ENCODE measurements at places on chromosomes 11 and 22. TPM values are rescaled to one million over a fixed set of nuclear protein-coding genes. Genes with fewer than 3 reads are reported as not detected.

Gene NAALADL1
- 23.7 TPM for total RNA-seq

Gene POU2AF3
- not detected for total RNA-seq

Gene RTN4RL2
- total RNA-seq = not detected

Gene KIRREL3
- 9.9 TPM for total RNA-seq

Gene OR5AR1
- not detected for total RNA-seq

Gene PAMR1
- 493 TPM for total RNA-seq

Gene CTNND1
- total RNA-seq = 199 TPM

Gene EMID1
- total RNA-seq = under 0.01 TPM

Gene NRXN2
- 5.2 TPM for total RNA-seq

Gene MB
- not detected for total RNA-seq

DNA sequence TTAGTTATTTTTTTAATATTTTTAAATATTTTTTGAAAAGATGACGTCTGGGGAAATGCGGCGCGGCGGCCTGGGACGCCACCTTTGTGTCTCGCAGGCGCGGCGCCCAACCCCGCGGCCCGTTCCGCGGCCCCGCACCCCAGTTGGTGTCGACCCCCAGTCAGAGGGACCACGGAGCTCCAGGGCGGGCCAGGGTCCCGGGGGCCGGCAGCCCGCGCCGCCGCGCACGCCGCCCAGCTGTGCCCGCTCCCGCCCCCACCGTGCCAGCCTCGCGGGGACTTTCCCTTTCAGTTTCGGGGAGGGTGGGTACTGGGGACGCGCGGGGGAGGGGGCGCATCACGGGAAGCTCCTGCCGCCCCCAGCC lies 1.6 kb downstream of the CCND1 start:
- DNase-seq = no peak

DNA sequence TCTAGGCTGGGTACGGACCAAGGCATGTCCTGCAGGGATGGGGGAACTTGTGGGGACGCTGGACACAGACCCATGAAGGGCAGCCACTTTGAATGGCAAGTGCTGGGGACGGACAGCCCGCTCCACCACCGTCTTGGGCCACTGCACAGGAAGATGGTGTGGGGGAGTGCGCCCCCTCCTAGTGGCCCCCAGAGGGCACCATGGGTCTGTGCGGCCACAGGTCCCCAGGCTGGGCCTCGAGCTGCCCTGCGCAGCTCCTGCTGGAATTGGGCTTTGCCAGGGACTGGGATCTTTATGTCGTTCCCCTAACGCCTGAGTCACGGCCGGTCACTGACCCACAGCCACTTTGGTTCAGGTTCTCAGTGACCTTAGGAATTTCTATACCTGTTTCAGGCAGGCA lies 44.4 kb downstream of the NAT10 start:
- DNase-seq = no peak

DNA sequence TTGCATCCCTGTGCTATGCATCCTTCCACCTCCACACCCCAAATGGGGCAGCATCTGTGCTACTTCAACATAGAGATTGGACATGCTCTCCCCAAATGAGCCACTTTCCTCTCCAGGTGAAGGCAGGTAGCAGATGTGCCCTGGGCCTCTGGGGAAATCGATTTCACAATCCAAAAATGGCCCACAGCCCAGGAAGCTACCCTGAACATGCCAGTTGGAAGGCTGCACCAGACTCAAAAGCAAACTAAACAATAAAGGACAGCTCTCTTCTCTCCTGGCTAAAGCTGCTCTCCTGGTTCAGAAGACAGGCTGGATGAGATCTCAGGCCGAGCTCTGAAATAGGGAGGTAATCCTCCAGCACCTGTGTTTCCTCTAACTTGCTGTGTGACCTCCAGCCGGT lies 19.7 kb downstream of the ISX start:
- DNase-seq = no peak

- no peak for DNase-seq
These were observed 5.4 kb downstream of the PLXNB2 start for GRCh38 chr22:50302041-50302541.

DNA sequence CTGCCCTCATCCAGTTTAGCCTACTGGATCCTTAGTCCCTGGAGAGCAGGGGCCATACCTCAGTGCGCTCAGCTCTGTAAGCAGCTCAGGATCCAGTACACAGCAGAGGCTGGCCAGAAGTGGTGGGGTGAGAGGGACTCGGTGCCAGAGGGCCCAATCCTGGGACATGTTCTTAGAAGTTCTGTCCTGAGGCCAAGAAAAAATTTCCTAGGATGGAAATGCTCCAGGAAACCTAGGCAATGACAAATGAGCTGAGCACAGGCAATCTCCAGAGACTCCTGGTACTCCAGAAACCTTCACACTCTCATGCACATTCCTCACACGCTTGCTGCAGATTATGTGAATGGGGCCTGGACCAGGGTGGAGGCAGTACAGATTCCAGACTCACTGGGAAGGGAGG lies 89.6 kb downstream of the SERGEF start:
- no peak for DNase-seq

GRCh38 chr22:21796863-21797262 lies 61.3 kb upstream of the YPEL1 start:
- DNase-seq = no peak

- DNase-seq = no peak
These were observed 92.8 kb downstream of the MYEOV start for GRCh38 chr11:69386594-69387408.

- DNase-seq = no peak
These were observed 134.9 kb upstream of the ISX start for GRCh38 chr22:34931026-34931425.

- peak; percentile 65 for DNase-seq
These were observed 21.9 kb downstream of the SERPINH1 start for GRCh38 chr11:75583718-75584658.

- no peak for DNase-seq
These were observed 777.6 kb downstream of the TBC1D22A start for GRCh38 chr22:47540011-47540410.

DNA sequence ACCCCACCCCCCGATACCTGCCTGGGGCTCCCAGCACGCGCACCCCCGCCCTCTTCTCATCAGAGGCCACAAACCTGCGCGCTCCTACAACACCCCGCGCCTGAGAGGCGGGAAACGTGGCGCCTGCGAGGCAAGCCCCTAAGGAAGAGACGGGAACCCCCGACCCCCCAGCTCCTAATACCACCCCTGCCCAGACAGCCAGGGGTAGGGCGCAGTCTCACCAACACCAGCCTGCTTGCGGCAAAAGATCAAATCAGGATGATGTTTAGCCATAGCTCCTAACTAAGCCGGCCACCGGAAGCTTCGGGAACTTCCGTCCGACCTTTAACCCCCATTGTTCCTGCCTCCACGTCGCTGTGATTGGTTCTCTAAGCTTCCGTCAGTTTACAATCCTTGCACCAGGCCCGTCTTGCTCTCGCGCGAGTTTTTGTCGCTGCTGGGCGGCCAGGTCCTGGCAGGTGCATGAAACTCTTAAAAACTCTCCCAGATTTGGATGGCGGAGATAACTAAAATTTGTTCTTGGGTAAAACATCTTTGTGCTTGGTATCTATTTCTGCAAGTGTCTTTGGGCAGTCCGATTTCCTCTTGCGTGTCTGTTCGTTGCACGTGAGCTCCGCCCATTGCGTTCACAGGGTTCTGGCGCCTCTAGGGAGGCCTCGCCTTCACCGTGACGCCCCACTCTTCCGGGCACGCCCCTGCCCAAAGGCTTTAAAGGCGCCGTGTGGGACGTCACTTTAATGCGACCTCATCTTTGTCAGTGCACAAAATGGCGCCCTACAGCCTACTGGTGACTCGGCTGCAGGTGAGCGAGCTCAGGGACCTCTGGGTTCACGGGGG lies at the start of the genes ACO2 and PHF5A:
ACO2 (plus strand) TSS at position 737 of the 837 bp plus-strand sequence; CDS start at position 767, 30 bp downstream.
PHF5A (minus strand) TSS at position 312 of the 837 bp plus-strand sequence; CDS start at position 273, 39 bp downstream.
- peak; percentile 99 for DNase-seq

DNA sequence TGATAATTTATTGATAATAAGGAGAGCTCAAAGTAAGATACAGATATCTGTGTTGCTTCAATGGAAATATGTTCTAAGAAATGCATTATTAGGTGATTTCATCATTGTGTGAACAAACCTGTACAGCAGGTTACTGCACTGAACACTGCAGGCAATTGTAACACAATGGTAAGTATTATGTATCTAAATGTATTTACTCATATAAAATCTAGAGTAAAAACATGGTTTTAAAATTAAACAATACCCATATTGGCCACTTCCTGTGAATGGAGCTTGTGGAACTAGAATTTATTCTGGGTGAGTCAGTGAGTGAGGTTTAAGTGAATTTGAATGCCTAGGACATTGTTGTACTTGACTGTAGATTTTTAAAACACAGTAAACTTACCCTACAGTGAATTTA lies 722.9 kb upstream of the RAG2 start:
- no peak for DNase-seq

GRCh38 chr11:13207665-13208594 lies 69.7 kb upstream of the BMAL1 start:
- DNase-seq = peak; percentile 91

- no peak for DNase-seq
These were observed 38.6 kb downstream of the SOX6 start for GRCh38 chr11:16317712-16318111.

GRCh38 chr22:27748349-27748748 lies 53.2 kb downstream of the MN1 start:
- DNase-seq = no peak

- no peak for DNase-seq
These were observed 6.2 kb upstream of the ALX4 start for GRCh38 chr11:44315947-44316658.

GRCh38 chr22:50323900-50324299 lies 2.9 kb downstream of the DENND6B start:
- DNase-seq = no peak

- DNase-seq = peak; percentile 95
These were observed 2.7 kb upstream of the GAB2 start for GRCh38 chr11:78420255-78420764.

DNA sequence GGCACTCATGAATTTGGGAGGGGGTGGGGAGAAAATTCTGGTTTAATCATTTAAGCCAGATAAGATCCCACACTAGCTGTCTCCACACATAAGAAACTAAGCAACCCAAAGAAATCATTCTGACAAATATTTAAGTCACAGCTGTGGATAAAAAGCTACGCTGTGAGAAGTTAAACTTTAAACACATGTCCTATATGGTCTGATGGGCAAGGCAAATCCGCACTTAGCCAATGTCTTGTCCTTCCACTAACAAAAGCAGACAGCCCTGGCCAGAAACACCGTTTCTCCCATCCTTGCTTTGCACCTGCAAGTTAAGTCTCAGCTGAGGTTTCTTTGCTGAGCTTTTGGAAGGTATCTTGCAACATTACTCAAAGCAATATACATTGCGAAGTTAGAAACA lies 68.0 kb downstream of the ETS1 start:
- DNase-seq = no peak

DNA sequence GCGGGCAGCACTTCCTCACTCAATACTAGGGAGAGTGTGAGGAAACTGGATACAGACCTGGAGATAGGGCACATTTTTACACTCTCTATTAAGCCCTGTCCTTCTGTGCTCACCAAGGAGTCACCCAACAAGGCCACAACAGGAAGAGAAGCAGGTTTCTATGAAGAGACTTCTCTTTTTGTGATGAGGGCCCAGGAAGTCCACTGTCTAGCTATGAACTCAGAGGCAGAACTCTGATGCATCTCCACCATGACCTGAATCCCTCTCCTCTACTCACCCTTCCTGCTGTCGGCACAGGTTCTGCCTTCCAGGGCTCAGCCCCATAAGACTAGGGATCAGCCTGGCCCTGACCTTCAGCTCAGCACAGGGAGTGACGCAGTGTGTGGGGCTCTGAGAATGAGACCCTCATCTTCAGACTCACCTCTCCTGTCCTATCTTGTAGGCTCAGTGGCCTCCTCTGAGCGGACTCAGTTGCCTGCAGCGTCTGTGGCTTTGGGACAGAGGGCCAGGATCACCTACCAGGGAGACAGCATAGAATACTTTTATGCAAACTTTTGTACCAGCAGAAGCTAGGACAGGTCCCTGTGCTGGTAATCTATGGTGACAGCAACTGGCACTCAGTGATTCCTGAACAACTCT lies 49.3 kb upstream of the IGLL5 start:
- no peak for DNase-seq

GRCh38 chr22:31046539-31047226 lies 34.4 kb upstream of the SMTN start:
- DNase-seq = peak; percentile 84

DNA sequence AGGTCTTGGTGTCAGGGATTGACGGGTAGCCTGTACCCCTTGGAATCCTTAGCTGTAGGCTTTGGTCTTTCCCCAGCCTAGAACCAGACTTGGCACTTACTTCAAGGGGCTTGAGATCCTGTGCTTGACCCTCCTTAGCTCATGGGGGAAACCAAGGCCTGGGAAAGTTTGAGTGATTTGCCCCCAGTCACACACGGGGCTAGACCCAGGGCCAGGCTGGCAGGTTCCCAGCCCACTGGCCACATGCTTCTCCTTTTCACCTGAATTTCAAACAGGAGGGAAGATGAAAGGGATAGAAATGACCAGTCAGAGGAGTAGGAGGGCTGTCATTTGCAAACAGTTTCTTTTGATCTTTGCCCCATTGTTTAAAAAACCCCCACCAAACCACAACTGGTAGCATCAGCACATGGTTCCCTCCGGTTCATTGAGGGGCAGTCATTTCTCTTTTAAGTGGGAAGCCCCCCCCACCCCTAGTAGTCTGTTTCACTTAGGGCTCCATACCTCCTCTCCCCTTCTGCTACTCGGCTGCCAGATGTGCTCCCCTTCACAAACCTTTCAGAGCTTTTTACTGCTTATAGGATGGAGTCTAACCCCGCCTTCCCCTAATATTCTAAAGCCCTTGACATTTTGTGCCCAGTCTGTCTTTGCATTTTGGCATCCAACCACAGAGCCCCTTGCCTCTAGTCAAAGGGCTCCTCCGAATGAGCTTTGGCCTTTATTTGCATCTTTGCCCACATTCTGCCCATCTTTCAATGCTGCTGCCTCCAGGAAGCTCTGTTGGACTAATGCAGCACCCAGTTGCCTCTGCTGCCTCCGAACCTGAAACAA lies 37.6 kb downstream of the ZNRF3 start:
- DNase-seq = no peak

- peak; percentile 31 for DNase-seq
These were observed 34.5 kb downstream of the SFI1 start for GRCh38 chr22:31530823-31531195.

DNA sequence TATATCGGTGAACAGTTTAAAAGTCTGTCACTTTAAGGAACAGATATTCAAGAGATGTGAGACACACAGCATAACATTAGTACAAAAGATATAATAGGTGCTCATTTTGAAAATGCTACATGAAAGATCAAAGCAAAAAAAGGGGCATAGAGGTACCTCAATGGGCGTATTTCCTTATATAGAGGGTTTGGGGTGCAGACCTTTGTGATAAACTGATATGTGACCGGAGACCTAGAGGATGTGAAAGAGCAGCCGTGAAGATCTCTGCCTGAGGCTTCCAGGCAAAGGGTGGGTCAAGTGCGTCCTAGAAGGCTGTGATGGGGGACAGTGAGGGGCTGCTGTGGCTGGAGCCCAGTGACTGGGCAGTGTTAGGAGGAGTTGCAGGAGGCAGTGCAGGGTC lies 551.4 kb downstream of the ETS1 start:
- DNase-seq = no peak

GRCh38 chr11:118838905-118839553 lies 44.7 kb upstream of the CXCR5 start:
- peak; percentile 33 for DNase-seq

DNA sequence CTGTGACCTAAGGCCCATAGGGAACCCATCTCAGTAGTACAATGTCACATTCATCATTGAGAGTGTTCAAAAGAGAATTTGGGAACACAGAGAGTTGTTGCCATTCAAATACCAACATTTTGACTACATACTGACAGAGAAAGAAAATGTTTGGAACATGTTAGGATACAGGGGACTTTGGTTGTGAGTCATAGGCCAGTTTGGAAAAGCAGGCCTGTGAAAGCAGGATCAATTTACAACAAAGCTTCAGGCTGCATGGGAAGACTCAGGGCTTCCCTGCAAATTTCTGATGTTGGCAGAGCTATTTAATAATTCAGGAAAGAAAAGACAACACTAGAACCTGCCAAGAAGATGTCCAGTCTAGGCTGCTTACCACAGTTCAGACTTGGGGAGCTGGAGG lies 374 bp downstream of the NLRP10 start:
- DNase-seq = peak; percentile 20

All from fibroblast of villous mesenchyme (primary cell).